Activated CD4-positive, alpha-beta T cell treated with anti-CD3 and anti-CD28 coated beads for 24 hours (primary cell): ENCODE measurements at places on chromosomes 1 and 21.

GRCh38 chr1:171258429-171258828 lies 10.1 kb downstream of the FMO1 start:
- no peak for DNase-seq

- no peak for DNase-seq
Measured at GRCh38 chr1:25992689-25993171, 5.1 kb downstream of the PAFAH2 start.

DNA sequence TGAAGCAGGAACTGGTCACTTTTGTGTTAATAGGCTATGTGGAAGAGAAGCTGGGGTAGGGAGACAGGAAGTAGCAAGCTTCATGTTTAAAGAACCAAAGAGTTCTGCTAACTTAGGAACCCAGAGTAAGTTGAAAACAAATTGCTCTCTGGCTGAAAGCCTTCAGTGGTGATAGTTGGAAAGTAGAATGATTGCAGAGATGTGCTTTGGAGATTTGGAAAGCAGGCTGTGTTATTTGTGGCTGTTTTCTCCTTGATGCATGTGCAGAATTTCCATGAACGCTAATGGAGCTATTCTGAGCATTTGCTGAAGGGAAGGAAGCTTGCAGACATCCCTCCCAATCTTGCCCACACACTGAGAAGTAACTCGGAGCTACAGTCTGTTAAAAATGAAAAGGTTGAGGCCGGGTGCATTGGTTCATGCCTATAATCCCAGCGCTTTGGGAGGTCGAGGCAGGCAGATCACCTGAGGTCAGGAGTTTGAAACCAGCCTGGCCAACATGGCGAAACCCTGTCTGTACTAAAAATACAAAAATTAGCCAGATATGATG lies 45.7 kb downstream of the TCEANC2 start:
- no peak for DNase-seq

DNA sequence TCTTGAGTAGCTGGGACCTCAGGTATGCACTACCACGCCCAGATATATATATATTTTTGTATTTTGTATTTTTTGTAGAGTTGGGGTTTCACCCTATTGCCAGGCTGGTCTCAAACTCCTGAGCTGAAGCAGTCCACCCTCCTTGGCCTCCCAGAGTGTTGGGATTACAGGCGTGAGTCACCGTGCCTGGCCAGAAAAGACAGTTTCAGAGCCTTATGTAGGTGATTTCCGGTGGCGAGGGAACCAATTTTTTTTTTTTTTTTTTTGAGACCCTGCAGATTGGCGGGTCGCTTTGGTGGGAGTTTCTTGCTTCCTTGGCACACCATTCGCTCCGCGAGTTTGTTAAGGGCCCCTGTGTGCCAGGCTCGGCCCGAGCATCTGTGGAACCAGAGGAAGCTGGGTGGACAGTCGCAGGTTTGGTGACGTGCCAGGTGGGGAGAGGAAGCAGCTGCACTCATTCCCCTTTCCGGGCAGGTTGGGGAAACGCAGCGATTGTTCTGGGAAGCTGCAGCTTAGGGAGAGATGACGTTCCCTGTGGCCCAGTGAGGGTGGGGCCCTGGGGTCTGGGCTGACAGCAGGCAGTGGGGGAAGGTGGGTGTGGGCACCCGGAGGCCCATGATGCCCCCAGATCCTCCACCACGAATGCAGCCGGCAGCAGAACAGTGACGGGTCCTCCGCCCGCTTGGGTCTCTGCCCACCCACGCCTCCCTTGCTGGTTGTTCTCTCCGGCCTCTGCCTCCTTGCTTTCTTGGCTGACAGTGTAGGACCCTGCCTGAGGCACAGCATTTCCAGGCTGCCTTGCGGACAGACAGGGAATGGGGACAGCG lies 25.1 kb downstream of the SPSB1 start:
- DNase-seq, result no peak

DNA sequence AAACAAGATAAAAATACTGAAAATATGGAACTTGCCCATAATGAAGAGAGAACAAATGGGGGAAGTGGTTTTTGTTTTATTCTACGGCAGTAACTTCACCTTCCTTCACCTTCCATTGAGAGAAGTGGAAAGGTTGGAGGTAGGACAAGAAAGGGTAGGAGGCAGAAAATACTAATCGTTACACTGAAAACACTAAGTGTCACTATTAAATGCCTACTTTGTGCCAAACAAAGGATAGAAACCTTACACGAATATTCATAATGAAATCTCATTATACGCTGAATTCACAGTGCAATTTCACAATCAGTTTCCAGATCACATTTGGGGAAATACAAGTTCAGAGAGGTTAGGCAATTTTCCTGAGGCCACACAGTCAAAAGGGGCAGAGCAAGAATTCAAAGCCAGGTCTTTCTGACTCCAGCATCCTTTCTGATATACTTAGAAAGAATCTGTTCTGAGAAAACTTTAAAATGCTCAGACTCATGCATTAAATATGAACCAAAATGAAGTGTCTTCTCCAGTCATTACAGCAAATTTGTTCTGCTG lies 3.0 kb downstream of the TIAM1 start:
- no peak for DNase-seq

GRCh38 chr1:165162671-165163241 lies 193.8 kb downstream of the LMX1A start:
- DNase-seq, result no peak

DNA sequence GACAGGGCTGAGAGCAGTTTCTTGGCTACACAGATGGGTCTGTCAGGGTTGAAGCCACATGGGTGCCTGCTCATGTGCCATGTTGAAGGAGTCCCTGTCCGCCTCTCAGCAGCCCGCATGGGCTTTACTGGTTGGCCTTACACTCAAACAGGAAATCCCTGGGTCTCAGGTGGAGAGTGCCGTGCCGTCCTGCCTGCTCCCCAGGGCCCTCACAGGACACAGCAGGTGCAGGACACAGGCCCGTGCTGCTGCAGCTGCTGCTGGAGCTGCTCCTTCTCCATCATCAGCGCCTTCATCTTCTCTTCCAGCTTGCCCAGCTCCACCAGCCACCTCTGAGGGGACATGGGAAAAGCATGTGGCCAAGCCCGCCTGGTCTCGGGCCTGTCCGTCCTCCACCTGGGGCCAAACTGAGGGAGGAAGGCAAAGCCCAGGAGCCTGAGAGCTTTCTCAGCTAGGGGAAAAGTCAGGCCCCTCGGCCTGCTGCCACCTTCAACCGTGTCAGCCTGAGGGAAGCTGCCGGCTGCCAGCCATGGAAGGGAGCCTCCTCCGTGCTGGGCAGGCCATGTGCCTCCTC lies 5.5 kb downstream of the SLFNL1 start:
- no peak for DNase-seq

GRCh38 chr1:54105080-54105479 lies 47.7 kb downstream of the CDCP2 start:
- no peak for DNase-seq

DNA sequence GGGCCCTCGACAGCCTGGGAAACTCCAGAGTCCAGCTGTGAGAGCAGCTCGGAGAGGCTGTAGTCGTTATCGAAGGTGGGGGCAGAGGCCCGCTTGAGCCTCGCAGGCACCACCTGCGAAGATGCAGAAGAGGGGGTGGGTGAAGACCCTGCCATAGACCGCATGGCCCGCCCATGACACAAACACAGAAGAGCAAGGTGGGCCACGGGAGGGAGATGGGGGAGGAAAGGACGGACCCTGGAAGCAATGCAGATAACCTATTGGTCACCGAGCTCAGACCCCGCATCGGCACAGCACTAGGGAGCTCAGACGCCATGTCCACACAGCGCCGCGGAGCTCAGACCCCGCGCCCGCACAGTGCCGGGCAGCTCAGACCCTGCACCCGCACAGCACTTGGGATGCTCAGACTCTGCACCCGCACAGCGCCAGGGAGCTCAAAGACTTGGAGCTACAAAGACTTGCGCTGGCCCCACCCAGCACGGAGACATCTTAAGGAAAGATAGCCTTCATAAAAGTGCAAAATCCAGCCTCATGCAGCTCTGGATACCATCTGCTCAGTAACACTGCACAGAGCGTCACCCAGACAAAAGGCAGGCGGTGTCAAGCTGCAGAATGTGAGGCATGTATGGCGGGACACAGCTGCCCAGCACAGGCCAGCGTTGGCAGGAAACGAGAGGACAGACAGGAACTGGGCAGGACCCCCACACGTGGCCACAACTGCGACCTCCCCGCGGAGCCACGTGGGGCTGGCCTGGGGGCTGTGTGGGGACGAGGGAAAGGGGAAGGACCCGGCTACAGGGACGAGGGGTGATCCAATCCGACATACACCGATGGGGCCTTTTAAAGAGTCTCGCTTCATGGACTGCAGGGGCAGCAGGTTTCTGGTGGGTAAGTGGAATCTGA lies 22.6 kb downstream of the RIPK4 start:
- no peak for DNase-seq

DNA sequence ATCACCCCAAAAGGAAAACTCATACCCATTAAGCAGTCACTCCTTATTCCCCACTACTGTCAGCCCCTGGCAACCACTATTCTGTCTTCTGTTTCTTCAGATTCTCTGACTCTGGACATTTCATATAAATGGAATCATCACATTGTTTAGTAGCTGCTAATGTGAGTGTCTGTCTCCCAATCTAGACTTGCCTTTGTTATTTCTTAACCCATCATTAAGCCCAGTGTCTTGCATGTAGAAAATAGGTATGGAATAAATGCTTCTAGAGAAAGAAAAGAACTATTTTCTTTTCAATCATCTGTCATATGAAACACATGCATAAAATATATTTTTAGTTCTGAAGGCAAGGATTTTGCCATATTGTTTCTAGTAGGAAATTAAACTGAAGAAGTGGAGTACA lies 610.0 kb downstream of the PLPP3 start:
- DNase-seq, result no peak

- DNase-seq, result no peak
Measured at GRCh38 chr1:221573756-221574155, 168.1 kb downstream of the DUSP10 start.

- no peak for DNase-seq
Measured at GRCh38 chr1:93620172-93620840, 61.3 kb downstream of the BCAR3 start.

GRCh38 chr1:36359383-36359782 lies 26.3 kb downstream of the STK40 start:
- DNase-seq, result no peak

GRCh38 chr1:5911157-5911556 lies 81.1 kb downstream of the NPHP4 start:
- DNase-seq, result no peak

DNA sequence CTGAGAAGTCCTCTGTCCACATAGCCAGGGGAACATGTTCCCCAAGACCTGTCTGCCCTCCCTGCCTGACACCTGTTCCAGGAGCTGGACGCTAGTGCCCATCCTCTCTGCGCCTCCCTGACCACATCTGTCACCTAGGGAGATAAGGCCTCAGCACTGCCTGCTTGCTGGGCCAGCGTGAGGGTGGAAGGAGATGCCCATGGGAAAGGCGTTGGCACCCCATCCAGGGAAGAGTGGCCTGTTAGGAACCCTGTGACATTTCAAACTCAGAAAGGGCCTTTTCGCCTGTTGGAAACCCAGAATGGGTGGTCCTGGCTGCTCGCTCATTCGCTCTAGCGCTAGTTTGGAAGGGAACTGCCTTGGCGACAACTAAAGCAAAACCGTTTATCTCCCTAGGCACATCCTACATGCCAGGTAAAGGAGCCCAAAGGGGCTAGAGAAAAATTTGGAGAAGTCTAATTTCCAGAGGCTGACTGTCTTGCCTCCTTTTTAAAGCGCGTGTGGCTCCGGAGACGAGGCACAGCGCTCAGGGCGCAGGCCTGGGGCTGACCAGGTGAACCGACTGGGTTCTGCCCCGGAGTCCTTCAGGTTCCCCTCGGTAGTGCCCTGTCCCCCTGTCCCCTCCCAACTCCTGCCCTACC lies 410 bp downstream of the ACTA1 start:
- DNase-seq, result no peak

DNA sequence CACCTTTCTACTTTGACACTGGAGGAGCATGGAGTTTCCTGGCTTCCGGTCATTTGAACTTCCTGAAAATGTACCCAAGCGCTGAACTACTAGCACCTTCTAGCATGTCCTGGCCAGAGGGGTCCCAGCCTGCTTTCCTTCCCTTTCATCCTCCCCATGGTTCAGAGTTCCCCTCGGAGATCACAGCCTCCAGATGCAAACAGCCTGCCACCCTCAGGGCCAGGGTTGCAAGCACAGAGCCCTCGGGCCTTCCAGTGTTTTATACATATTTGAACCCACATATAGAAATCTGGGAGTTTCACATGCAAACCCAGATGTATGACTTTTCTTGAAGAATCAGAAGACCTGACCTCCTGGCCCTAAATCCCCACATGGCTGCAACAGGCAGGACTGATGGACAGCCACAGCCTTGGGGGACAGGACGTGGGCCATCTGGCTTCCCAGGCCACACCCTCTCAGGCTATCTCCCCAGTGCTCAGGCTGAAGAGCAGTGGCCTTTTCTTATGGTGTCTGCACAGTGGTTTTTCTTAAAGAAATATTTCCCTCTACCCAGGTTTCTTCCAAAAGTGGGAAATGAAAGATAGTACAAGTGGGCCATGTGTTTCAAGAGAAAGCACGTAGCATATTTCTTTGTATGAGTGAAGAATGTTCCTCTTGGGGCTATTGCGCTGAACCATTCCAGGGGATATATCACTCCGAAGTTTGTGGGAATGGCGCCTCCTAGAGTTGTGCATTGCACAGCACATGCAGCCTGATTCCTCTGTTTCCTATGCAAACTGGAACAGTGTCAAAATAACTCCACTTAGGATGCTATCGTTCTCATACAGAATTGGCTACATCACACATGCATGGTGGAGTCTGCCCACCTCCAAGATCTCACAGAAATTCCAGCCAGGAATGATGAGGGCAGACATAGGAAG lies 232.0 kb upstream of the VAMP3 start:
- DNase-seq, result no peak

DNA sequence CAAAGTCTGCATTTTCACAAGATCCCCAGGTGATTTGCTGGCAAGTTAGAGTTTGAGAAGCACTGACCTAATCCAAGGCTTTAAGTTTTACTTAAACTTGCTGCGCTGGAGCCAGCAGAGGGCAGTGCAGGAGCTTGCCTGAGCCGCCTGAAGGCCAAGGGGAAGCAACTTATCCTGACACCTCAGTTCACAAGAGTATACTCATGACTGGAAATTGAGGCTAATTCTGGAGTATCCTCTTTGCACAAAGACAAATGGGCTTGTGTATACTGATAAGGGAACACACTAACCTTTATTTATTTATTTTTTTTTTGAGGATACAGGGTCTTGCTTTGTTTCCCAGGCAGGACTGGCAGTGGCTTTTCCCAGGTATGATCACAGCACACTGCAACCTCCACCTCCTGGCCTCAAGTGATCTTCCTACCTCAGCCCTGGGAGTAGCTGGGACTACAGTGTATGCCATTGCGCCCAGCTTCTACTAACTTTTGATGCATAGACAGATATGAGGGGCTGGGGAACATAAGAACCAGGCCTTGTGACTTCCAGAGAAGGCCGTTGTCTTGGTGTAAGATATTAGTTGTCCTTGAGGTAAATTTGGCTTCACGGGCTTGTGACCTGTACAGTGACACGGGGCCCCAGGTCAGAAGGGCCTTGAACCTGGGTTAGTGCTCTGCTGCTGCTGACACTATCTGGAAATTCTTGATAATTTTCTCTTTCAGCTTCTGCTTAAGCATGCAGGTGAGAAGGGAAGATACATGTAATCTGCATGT lies 29.0 kb upstream of the SLAMF1 start:
- DNase-seq, result peak; percentile 62

- DNase-seq, result no peak
Measured at GRCh38 chr1:33982419-33982818, 118.5 kb downstream of the HMGB4 start.
